Amygdala (tissue), 56 donors: ENCODE measurements at places on chromosomes 13 and 19.

GRCh38 chr13:76709851-76710250 lies 176.4 kb downstream of the KCTD12 start:
- no peak for DNase-seq

DNA sequence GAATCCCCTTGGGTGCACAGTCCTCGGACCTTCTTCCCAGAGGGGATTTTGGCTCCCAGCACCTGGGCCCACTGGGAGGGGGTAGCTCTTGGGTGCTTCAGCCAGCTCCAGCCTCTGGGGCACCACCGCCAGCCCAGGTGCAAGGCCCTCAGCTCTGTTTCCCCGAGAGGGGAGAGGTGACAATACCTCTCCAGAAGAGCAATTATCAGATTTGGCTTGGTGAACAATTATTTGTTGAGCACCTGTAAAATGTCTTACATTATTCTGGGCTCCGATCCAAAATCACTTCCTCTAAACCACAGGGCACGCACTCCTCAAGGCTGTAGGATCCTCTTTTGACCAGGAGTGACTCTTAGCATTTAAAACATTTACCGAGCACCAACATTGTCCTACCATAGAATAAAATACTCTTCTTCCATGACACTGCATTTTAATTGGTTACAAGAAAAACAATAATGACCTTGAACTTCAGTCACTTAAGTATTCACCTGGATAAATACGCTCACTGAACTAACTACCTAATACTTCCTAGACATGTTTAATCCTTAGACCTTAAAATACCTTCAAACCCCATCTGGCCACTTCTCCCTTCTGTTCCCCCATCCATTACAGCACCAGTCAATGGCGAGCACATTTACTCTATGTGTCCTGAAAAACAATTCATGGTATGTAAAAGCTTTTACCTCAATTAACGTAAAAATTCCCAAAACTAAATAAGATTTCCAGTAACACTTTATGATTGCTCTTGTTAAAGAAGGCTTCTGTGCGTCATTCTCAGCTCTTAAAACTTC lies 54.8 kb downstream of the ABCC4 start:
- DNase-seq = no peak

DNA sequence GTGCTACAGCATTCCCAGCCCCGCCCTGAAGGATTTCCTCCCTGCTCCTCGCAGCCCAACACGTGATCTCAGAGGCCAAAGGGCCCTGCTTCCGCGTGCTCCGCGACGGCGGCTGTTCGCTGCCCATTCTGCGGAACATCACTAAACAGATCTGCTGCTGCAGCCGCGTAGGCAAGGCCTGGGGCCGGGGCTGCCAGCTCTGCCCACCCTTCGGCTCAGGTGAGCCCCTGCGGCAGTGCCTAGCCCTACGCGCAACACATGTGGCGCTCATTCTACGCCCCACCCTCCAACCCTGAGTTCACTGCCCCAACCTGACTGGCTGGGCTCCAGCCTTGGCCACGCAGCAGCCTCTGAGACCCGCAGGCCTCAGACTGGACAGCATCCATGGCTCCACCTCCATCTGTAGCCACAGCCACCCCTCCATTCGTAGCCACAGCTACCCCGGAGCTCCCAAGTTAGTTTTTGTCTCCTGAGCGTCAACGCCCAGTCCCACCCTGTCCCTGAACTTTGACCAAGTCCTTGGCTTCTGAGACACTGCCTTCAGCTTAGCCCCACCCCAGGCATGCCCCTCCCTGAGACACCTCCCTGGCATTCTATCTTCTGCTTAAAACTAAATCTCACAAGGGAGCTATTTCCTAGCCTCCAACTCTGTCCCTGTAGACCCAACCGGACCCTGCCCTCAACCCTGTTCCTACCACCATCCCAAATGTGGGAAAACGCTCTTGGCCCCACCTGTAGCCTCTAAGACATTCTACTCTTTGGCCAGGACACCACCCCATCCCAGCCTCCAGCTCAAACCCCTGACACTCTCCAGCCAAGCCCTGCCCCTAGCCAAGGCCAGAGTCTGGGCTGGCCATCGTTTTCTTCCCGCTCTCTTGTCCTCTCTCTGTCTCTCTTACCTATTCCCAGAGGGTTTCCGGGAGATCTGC lies 6.4 kb downstream of the LTBP4 start:
- no peak for DNase-seq

DNA sequence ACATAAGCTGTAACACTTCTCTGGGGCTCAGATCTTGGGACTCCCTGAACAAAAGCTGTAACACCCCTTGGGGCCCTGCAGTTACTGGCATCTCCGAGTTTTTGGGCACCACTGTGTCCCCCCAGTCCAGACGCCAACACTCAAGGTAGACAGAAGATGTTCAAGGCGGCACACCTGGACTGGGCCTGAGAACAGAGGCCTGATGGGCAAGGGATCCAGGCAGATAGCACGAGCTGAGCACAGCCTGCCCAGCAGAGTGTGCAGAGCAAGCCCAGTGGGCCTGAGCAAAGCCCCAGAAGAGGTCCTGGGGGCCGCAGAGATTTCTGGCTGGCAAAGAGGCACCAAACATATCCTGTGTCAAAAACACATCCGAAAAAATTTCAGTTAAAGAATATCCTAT lies 1163.3 kb upstream of the PRR20A start:
- no peak for DNase-seq

- no peak for DNase-seq
Observed at GRCh38 chr13:112761701-112762689, 72.2 kb downstream of the ATP11A start.

GRCh38 chr13:102675115-102675514 lies 19.7 kb downstream of the METTL21C start:
- DNase-seq = no peak

GRCh38 chr13:67369895-67370660 lies 139.9 kb upstream of the PCDH9 start:
- DNase-seq = no peak

DNA sequence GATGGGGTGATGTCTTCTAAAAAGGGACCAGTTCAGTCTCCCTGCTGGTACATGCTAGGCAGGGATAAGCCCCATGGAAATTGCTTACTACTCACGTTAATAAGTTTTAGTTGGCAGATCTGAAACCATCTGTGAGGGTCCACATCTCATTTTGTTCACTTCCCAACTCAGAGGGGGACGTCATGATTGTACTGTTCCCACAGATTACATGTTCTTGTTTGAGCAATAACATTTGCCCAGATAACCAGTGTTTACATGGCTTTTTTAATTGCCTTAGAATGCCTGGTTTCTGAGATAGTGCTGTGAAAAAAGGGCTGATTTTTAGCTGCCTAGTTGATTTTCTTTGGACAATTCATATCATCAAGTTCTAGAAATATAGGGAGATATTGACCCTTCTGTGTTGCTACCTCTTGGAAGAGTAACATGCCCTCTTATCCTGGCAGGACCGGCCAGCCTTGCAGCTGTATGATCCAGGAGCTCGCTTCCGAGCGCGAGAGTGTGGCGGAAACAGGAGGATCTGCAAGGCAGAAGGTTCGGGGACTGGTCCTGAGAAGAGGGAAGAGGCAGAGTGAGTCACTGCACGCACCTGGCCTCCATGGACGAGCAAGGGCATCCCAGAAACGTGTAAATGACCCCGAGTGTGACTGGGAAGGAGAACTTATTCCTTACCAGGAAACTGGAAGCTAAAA lies 9.8 kb upstream of the CHAMP1 start:
- DNase-seq = no peak

DNA sequence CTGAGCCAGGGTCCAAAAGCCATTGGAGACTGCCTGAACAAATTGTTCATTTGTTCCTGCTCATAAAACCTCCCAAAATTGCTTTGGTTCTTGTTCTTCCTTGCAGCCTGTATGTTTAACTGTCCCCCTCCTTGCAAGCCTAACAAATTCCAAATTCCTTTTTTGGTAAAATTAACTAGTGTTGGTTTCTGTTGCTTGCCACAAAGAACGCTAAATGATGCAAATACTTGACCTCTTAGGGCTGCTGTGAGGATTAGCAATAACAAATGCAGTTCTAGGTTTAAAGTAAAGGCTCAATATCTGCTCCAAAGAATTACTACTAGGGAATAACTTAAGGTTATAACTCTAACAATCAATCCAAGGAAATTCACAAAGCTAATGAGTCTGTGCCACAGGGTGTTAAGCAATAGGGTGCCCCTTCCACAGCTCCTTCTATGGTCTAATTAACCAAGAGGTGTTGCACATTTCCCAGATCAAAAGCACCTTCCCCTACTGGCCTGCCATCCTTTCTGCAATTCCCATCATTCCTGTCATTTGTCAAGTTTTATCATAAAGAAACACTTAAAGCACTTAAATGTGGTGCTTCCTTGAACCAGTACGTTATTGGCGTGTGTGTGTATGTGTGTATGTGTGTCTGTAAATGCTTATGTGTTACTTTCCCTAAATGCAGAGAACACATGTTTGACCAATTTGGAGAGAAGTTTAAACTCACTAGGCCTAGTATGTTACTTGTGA lies 110.2 kb downstream of the RAP2A start:
- no peak for DNase-seq

DNA sequence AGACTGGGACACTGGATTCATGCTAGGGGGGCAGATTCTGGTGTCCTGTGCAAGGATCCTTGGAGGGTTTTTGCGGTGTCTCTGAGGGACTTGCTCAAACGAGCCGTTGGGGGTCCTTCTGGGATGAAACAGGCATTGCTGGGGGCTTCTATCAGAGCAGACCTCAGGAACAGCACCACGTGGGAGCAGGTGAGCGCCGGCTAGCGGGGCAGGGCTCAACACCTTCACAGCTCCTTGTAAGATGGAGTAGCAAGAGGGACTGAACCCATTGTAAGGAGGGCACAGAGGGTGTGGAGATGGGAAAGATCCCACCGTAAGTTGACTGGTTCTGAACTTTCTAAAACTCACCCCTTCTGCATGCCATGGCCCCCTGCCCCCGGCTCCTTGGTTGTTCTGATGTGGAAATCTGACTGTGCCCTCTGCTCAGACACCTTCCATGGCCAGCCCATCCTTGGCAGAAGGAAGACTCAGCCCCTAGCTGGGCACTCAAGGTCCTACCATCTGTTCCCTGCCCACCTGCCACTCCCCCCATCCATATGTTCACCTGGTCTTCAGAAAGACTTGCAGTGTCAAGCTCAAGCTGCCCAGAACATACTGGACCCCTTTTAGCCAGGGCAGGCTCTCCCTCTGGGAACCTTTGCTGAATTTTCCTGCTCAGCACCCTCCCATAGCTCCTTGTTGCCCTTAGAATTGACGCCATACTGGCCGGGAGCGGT lies 1.2 kb downstream of the SLC27A1 start:
- DNase-seq = no peak

DNA sequence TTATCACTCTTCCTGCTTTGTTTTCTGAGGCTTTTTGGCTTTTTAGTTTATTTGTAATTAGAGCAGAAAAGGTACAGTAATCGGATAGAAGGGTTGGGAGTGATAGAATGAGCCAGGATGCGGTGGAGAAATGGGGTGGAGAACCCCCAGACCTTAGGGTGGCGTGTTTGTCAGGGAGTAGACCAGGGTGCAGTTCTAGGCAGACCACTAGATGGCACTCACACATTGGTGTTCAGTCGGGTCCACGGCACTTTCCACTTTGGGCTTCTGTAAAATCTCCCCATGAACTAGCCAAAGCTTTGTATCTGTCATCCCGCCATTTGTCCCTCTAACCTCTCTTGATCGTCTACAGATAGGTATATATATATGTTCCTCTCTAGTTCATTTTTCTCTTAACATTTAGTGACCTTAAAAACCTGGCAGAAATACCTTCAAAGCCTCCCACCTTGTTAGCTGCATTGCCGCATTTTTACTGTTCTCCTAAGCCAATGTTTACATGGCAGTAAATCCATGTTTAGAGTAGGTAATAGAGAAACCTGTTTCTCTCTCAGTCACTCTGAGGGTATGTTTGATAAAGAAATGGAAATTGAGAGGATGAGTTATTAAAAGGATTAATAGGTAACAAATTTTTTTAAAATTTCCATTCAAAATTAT lies 154.9 kb downstream of the TM9SF2 start:
- DNase-seq = peak; percentile 51

DNA sequence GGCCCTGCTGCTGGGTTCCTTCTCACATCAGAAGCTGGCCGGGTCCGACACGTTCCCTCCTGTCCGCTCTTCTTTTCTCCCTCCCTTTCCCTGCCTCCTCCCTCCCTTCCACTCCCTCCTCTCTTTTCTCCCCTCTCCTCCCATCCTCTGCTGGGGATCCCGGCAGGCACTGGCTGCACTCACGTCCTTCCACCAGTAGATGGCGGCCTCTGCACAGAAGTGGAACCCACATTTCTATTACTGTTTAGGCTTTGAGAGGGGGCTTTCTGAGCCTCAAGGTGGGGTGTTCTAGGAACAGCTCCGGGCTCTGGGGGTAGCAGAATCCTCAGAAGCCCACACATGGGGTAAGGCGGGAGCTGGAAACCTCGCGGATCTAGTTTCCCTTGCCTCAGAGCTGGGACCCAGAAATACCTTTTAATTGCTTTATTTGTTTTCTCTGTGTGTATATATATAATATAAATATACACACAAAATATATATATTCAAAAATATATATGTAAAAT lies 294.2 kb downstream of the ZNF536 start:
- peak; percentile 69 for DNase-seq

- DNase-seq = no peak
Observed at GRCh38 chr19:35404879-35405622, 34.2 kb downstream of the GPR42 start.

GRCh38 chr13:80386002-80386401 lies 45.1 kb upstream of the SPRY2 start:
- no peak for DNase-seq

GRCh38 chr19:34172661-34173192 lies 423 bp downstream of the LSM14A start:
- DNase-seq = no peak

DNA sequence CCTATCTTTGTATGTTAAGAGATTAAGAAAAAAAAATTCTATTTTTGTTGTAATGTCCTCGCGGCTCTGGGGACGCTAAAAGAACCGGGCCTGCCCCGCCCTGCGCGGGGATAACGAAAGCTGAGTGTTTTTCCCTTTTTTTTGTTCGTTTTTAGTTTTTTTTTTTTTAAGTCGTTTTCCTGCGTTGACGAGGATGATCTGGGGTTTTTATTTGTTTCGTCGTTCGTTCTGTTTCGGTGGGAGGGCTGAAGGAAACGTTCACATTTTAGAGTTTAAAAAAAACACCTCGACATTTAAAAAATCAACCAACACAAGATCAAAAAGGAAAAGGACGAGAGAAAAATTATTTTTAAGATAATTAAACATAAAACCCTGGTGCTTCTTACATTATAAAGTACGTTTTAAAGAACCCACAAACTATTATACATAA lies 5.6 kb downstream of the LYL1 start:
- DNase-seq = no peak

GRCh38 chr19:18562086-18562485 lies 4.4 kb downstream of the KXD1 start:
- no peak for DNase-seq

DNA sequence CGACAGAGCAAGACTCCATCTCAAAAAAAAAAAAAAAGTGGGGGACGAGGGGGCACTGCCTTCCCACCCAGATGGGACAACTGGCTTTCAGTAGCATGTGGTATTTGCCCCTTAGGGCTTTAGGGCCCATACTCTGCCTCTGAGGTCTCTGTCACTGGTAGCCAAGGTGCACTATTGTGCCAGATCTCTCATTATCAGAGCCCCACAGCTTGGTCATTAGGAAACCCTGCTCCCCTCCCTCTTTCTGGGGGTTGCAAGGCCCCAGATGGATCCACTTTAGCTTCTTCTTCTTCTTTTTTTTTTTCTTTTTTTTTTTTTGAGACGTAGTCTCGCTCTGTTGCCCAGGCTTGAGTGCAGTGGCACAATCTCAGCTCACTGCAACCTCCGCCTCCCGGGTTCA lies 11.2 kb upstream of the ZNF358 start:
- no peak for DNase-seq

GRCh38 chr19:35177377-35178274 lies 23.1 kb downstream of the FXYD5 start:
- no peak for DNase-seq
